Stimulated activated CD8-positive, alpha-beta memory T cell treated with anti-CD3 and anti-CD28 coated beads, Interleukin-4, amount 100 ng/mL, for 4 hours (primary cell): ENCODE measurements at places on chromosomes 3 and 15.

DNA sequence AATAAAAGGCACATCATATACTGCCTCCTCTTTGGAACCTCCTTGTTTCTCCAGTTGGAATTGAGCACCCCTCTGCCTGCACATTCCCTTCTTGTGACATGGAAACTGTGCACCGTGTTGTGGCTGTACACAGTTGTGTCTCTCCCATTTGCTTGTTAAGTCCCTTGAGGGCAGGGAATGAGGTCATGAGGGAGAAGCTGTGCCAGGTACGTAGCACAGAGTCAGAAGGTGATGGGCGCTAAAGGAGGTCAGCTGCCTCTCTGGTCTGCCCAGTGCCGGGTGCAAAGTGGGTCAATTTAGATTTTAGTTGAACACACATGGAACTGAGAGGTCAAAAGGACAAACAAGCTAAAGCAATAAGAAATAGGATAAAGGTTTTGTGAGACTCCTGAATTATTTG is 124.4 kb downstream of the FAM43A start:
- DNase-seq: no peak

DNA sequence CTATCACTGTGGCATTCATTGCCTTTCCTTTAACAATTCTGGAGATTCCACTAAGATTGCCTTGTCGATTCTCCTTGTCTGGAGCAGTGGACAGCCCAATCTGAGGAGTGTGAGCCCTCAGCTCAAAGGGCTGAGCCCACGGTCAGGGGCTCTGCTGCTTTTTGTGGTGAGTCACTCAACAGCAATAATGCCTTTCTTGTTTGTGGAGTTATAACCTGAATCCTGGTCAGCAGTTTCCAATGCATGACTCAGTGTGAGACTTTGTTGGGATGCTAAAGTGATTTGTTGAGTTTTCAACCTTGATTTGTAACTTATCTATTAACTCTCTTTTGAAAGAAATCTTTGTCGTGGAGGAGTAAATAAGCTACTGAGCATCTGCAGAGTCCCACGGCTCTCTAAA is 183.5 kb downstream of the TJP1 start:
- DNase-seq: no peak

DNA sequence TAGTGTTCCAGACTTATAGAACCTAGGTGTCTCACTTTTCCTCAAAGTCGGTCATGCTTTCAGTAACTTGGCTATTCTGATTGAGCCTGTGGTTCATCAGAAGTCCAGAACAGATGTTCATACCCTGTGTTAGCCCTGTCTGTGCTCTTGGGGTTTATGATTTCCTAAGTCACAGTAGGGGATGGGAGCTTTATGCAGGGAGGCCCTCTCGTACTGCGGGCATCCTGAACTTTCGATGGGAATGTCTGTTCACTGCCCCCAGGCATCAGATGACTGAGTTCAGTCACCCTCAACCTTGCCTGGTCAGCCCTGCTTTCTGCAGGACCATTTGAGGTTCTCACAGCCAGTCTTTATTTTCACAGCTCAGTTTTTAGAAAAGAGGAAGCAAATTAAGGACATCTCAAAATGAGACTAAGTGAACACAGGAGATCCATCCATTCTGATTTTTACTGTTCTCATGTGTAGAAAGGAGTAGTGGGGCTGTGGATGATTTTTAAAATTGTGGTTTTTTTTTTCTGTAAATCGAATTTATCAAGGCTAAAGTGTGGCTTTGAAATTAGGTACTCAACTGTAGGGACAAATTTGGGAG is 71.3 kb downstream of the CMTM8 start:
- no peak for DNase-seq

GRCh38 chr3:99366663-99367429 is 271.5 kb upstream of the COL8A1 start:
- no peak for DNase-seq

DNA sequence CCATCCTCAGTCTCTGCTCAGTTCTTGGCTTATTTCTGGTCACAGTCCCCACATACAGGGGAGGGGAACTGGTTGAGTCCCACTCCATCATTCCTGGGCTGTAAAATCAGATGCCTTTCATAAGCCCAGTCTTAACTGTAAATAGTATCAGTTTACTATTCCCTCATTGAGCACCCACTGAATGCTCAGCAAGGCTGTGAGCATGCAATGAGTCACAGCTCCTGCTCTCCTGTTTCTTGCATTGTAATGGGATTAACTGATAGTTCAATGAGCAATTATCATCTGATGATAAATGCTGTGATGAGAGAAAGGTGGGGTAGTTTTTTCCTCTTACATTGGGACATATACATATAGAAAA is 113.6 kb upstream of the TPM1 start:
- no peak for DNase-seq

GRCh38 chr15:78739996-78740903 is 71.0 kb downstream of the ADAMTS7 start:
- DNase-seq: no peak

DNA sequence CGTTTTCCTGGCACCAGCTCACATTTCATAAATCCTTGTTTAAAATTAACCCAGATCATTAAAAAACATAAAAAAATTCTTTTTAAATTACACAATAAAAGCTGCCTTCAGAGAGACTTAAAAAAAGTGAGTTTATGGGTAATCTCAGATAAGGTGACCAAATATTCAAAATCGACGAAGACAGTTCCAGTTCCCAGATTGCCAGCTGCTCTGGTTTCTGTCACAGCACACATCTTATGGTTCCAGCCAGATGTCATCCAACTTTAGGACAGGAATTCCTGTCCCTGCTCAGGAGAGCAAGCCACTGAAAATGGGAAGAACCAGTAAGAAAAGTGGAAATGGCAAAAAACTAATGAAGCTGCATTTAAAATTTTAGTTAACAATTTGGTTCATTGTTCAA is 15.8 kb upstream of the ZNF770 start:
- DNase-seq: no peak

DNA sequence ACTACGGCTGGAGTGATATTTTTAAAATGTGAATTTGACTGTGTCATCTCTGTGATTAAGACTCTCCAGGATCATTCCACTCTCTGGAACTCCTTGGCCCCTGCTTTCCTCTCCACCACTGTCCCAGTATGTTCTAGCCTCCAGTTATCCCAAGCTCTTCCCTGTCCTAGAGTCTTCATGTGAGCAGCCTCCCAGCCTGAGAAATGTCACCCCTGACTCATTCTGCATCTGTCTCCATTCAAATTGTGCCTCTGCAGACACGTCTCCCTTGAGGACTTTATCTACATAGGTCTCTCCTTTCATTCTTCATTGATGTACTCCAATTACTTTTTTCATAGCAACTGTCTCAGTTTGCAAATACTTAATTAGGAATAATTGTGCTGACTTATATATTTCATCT is 317.7 kb upstream of the ADAMTS9 start:
- no peak for DNase-seq

- DNase-seq: no peak
These were observed 356.3 kb downstream of the FOXP1 start for GRCh38 chr3:71227270-71227661.

GRCh38 chr3:142997330-142997729 is 4.0 kb upstream of the U2SURP start:
- DNase-seq: no peak

DNA sequence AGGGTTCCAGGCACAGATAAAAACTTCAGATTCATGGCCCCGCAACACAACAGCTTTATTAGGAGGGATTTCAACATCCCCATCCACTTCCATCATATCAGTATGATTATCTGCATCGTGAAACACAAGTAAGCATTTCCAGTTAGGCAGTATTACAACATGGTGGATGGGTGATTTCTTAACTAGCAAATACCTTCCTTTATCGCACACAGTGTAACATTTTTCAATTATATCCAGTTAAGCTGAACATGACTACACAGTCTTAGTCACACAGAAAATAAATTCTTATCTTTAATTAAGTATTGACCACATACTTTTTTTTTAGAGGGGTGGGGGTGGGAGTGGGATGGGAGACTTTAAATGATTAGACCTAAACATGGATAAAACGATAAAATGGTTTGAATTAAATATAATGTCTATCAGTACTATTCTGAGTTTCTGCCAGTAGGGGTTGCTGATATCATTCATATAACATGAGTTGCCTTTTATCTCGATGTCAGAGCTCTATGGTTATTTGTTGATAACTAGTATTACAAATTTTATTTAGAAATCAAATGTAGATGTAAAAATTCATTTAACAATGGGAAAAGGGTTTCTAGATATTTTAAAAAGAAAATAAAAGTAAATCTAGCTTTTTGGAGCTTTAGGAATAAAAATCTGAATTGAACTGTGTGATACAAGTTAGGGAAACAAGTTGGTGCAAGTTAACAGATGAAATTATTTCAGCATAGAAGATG is 146.6 kb downstream of the TBL1XR1 start:
- DNase-seq: no peak

DNA sequence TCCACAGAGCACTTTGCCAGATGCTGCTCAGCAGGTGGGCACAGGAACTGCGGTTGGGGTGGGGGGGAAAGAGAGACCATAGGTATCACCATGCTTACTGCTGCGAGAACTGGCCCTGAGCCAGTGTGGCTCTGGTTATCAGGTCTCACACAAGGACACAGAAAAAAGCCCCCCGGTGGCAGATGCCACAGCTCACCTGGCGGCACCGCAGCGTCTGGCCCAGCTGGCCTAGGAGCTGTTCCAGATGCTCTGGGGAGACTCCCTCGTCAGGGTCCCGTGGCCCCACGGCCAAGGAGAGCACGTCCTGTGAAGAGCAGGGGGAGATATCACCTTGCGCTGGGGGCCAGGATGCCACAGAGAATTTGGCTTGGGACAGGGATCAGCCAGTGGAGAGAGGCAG is 10.8 kb downstream of the CDAN1 start:
- DNase-seq: no peak

DNA sequence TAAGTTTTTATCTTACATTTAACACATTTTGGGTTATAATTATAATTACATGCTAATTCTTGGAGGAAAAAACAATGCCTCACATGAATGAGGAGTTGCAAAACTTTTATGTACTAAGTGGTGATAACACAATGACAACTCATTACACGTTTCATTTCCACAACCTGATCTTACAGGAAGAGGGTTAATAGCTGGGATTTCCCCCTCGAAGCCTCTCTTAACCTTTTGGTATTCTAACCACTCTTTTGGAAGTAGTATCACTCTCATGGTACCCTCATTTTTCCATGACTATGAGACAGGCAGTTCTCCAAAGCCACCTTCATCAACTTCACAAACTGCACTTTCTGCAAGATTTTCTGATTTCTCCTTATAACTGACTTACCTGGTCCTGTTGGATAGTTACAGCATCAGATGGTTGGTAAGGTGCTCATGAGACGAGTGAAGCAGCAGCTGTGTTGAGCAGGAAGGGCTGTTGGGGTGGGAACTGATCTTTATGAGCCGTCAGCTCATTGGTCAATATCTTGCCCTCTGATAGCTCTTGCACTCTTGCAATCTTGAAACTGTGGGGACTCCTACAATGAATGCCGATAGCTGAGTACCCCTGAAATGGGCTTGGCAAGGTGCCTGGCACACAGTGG is 41.6 kb downstream of the ACAN start:
- DNase-seq: no peak

- no peak for DNase-seq
These were observed 72.0 kb upstream of the GLCE start for GRCh38 chr15:69088300-69088965.

- no peak for DNase-seq
These were observed 178.3 kb downstream of the CNTN3 start for GRCh38 chr3:74436184-74436583.

DNA sequence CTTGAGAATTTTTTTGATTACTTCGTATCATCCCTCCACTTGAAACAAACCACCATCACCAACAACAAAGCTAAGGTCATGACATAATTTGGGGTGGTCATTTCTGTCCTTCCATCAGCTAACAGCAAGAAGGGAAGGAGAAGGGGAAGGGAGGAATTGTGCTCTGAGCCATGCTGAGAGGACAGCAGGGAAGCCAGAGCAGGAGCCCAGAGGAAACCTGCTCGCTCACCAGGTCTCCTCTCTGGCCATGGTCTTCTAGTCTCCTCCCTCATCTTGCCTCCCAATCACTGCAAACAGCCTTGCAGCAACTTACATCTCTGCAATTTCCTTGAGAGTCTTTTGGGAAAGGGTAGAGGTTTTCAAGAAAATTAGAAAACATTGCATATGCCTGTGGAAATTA is 196.7 kb downstream of the SSR3 start:
- no peak for DNase-seq

- no peak for DNase-seq
These were observed 14.3 kb downstream of the TGFBR2 start for GRCh38 chr3:30620402-30621360.

GRCh38 chr3:150278843-150279381 is 129.2 kb upstream of the TSC22D2 start:
- no peak for DNase-seq

GRCh38 chr3:168002786-168003368 is 92.8 kb downstream of the GOLIM4 start:
- no peak for DNase-seq

GRCh38 chr15:68999091-68999490 is 15.4 kb upstream of the NOX5 start:
- DNase-seq: no peak

DNA sequence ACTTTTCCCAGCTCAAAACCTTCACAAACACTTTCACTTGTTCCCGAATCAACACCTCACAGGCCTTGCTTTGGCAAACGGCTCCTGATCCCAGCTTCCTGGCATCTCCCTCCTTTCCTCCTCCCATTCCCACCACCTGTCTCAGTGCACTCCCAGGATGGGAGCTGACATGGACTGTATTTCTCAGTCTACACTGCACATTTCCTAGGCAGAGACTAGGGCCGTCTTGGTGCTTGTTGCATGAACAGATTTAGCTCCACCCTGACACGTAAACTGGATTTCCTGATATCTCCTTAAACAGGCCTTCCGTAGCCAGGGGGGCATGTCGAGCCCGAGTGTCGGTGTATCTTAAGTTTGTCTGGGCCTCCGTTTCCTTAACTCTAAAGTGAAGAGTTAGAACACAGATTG is 790 bp upstream of the WHAMM start:
- no peak for DNase-seq

DNA sequence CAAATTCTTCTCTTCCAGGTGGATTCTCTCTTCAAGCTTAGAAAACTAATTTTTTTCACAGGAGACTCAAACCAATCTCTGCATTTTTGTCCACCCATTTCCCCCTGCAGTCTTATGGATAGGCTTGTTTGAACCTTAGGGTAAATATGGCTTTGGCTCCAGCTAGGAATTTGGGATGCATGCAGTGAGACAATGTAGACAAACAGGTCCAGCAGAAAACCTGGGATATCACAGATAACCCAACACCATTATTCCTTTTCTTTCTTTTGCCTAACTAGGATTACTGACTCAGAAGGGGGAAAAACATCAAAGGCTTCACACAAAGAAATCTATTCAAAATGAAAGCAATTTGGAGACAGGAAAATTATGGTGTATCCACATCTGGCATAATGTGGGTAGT is 11.2 kb upstream of the SEMA5B start:
- DNase-seq: no peak

DNA sequence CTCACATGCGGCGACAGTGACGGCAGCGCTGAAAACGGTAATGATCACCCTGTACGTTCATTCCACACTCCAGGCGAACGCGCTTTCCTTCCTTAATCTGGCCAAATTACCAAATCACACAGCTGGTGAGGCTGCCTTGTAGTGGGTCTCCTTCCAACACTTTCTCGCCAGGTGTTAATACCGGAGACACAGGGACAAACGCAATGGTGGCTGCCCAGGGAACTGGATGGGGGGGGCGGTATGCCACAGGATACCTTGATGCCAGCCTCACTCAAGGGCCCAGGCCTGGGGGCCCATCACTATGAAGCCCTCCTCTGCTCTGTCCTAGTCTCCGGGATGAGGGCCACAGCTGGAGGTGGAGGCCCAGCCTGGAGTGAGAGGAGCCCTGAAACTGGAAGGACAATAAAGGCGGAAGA is 1.4 kb upstream of the CAMK2N2 start:
- no peak for DNase-seq

GRCh38 chr15:42108806-42109205 is 14.4 kb upstream of the PLA2G4D start:
- DNase-seq: no peak
